ENCODE measurements at places on chromosomes 11 and 22. TPM values are rescaled to one million over a fixed set of nuclear protein-coding genes. Genes with fewer than 3 reads are reported as not detected.

TP53I11 gene
- 47.4 TPM for total RNA-seq

CNIH2 gene
- not detected for total RNA-seq

DNAJB13 gene
- total RNA-seq = not detected

FGF19 gene
- not detected for total RNA-seq

TRIM51 gene
- not detected for total RNA-seq

SULT4A1 gene
- 0.51 TPM for total RNA-seq

ADAMTS15 gene
- 43.5 TPM for total RNA-seq

SYT12 gene
- total RNA-seq = 0.13 TPM

C22orf42 gene
- total RNA-seq = not detected

SYCE3 gene
- not detected for total RNA-seq

IL17REL gene
- not detected for total RNA-seq

PKDREJ gene
- total RNA-seq = 0.05 TPM

ST14 gene
- 1.8 TPM for total RNA-seq

PIWIL4 gene
- total RNA-seq = 0.78 TPM

CCDC87 gene
- total RNA-seq = 0.24 TPM

INS gene
- total RNA-seq = not detected

PRR33 gene
- total RNA-seq = 5.8 TPM

SPDYC gene
- not detected for total RNA-seq
